ENCODE measurements at places on chromosomes 5 and 9.

DNA sequence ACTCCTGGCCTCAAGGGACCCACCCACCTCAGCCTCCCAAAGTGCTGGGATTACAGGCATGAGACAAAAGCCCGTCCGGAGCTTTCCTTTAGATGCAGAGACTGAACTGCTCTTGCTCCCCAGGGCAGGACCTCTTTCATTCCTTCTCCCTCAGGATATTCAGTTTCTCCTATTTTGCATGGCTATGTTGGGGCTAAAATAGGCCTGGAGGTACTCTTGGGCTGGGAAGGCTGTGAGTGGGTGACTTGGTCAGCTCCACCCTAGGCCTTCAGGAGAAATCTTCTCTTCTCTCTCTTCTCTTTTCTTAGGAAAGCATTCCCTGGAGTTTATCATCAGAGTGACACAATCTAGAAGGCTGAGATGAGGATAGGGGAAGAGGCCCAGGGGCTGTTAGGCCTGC lies 126.4 kb downstream of the LRRC70 start:
- DNase-seq = no peak

GRCh38 chr9:79759460-79759859 lies 187.7 kb downstream of the TLE4 start:
- no peak for DNase-seq

DNA sequence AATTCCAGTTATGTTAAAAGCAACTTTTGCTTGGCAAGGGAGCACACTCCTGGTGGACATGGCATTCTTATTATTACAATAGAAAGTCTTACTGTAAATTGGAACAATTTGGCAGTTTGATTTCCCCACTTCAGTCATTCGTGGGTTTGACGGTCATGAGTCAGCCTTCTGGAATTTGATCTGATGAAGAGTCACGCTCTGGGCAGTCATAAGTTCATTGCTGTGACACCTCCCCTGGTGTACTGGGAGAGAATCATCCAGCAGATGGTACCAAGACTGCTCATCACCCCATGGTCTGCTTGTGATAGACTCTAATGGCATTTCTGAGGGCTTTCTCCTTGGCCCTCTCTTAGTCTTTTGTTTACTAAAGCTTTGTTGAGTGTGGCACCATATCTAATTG lies 53.8 kb downstream of the GLRA1 start:
- no peak for DNase-seq

- no peak for DNase-seq
Observed at GRCh38 chr9:29348999-29349398, 1775.7 kb upstream of the C9orf72 start.

DNA sequence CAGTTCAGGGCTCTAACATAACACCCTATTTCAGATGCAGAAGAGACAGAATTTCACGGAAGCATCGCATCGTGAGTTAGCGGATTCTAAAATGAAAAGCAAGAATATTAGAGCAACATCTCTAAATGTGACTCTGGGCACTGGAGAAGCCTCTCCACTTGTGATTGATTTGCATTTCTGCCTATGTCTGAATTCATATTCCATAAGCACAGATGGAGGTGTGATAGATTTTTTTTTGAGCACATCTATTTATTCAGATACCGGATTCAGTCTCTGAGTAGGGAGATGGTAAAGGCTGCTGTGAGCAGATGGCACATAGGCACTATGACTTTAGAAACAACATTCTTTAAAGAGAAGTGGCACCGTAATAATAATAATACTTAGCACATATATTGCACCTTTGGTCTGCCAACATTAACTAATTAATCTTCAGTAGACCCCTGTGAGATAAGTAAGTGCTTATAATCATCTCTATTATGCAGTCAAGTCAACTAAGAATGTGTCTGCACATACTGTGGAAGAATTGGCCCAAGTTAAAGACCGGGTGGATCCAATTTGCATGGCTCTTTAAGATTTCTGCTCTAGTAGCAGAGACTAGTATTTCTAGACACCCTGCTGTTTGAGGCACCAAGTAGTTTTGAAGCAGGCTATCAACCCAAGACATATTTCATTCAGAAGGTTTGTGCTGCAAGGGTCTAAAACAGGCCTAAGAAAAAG lies 685.0 kb downstream of the CETN3 start:
- DNase-seq = no peak

GRCh38 chr5:176789873-176790615 lies 20.3 kb upstream of the UNC5A start:
- DNase-seq = no peak

- no peak for DNase-seq
Observed at GRCh38 chr9:129146441-129146941, 31.6 kb downstream of the IER5L start.

DNA sequence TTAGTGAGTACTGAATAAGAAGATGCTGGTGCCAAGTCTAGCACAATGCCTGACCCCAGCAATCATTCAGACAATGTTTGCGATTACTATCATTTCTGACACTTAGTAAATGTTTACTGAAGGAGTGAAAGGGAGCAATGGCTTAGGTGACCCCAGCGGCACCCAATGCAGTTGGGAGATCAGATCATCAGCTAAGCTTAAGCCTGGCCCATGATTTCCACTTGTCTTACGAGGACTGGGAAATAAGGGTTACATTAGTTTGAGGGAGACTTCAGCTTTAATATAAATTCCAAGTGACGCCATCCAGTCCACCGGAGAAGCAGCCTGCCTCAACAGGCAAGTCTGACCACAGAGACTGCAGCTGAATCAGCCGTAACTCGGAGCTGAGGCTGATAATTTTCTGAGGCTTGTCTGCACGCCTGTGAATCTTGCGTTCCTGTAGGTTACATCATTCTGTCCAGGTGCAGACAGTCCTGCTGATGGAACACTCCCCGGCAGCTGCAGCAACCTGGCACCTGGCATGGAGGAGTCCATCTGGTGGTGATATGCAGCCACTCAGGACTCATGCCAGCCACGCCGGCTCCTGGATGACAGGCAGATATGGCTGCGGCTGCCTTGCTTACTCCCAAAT lies 34.9 kb upstream of the FGF1 start:
- no peak for DNase-seq

DNA sequence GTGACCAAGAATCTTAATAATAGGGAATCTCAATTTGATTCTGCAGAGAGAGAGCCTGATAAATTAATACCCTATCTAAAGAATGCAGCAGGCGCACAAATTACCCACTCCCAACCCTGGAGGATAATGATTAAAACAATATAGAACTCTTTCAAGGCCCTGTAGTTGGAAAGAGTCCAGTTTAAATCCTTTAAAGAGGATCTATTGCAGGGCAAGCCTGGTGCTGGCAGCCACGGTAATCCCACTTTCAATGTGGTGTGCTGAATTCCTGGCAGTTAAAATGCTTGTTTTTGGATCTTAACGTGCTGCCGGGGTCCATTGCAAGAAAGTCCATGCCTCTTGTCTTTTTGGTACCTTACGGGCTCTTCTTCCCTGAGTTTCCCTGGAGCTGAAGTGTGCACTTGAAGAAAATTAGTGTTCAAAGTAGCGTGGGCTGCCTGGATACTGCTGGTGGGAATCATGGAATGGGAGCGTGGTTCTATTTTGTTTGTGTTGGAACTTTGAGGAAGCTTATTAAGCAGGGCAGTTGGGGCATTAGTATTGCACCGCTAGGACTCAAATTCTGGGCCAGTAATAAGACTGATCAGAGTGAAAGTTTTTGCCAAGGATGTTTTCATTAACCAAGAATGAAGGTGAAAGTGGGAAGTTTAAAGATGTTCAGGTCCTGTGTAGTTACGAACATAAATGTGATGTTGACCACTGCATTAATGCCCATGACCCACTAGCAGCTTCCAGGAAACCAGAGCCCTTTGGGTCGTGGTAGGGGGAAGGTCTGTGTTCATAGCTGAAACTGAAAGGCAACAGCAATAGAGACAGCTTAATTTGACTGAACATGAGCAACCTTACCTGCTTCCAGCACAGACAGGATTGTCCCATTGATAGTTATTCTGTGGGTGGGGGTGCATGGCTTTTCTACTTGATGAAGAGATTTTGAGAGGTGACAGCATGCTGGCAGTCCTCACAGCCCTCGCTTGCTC lies 20.8 kb downstream of the MARCHF6 start:
- no peak for DNase-seq

GRCh38 chr5:163916861-163917260 lies 411.4 kb downstream of the MAT2B start:
- no peak for DNase-seq

GRCh38 chr5:91850031-91850430 lies 466.9 kb upstream of the ARRDC3 start:
- DNase-seq = no peak

DNA sequence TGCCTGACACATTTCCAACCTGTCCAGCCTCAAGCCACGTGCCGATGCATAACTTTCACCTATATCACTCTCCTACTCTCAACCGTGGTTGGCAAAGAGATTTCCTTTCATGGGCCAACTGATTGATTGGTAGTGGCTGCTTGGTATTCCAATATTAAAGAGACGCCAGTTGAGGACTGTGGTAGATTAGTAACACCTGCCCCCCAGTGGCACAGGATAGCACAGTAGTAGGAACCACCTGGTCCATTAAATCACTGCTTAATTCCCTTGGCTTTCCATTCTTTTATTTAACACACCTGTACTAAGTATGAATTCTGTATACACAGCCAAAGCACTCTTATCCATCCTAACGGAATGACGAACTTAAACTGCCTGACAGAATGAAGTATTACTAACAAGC lies 19.1 kb upstream of the FOXB2 start:
- DNase-seq = no peak

- DNase-seq = no peak
Observed at GRCh38 chr5:72611118-72611730, 104.0 kb upstream of the ZNF366 start.

- no peak for DNase-seq
Observed at GRCh38 chr5:133701871-133702270, 89.5 kb upstream of the FSTL4 start.

DNA sequence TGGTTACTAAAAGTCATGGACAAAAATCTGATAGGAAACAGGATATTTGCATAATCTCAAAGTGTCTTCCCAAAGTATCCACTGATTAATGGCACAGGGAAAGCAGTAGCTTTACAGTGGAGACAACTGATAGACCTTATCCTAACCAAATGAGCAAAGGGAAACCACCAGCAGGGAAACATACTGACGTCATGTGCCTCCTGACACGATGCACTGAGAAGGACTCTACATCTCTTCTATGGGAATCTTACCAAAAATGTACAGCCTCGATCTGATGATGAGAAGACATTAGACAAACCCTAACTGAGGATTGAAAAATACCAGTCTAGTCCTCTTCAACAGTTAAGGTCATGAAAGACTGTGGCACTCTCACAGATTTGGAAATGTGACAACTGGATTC lies 166.2 kb downstream of the INSYN2B start:
- DNase-seq = no peak

- DNase-seq = no peak
Observed at GRCh38 chr5:34043099-34043876, at the start of gene C1QTNF3. TSS of gene C1QTNF3 (minus strand) at chr5:34043213. CDS start at chr5:34043125, 88 bp downstream.

DNA sequence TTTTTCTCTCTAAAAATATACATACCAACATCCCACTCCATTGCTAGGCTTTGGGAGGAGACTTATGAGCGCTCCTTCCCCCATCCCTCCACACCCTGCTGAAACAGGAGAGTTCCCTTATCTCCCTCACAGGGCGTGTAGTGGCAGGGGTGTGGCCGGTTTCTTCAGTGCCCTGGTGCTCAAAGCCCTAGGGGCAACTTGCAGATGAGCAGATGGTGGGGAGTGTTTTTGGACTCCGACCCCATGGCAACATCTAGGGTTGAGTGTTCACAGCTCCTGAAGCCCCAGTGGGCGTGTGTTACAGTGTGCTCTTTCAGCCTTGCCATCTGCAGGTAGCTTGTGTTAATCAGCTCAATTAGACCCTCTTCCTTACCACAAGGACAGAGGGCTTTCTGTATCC lies 409.5 kb downstream of the MAT2B start:
- no peak for DNase-seq

DNA sequence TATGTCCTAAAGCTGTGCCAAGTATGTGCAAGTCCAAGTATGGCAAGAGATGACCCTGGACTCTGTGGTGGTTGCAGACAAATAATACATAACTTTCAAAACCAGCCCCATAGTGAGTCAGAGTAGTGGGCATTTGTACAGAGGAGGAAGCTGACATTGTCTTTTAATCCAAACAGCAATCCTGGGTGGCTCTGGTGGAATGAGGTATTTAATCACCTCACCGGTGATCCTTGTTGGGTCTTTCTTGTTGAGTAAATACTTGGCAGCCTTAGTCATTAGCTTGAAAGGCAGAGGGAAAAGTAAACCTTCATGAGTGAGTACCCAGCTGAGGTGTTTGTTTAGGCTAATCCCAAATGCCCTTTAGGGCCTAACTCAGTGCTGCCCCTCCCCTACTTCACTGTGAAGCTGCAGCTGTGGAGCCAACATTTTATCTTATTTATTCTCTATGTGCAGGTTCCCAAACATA lies 148.7 kb upstream of the SLC12A2 start:
- no peak for DNase-seq

DNA sequence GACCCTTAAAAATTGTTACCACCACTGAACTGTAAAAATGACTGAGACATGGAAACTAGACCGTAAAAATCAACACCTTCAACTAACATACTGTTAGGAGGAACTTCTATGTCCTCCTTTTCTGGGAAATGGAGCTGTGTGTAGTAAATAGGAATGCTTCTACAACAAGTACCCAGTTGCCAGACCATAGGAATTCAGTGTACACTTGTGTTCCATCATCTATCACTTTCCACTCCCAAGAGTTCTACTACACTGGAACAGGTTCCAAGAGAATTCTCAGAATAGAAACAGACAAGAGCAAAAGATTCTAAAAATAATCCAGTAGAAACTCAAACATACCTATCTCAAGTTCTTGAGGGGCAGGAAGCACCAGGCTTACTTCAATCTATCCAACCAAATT lies 23.6 kb downstream of the UBAP2 start:
- DNase-seq = no peak

DNA sequence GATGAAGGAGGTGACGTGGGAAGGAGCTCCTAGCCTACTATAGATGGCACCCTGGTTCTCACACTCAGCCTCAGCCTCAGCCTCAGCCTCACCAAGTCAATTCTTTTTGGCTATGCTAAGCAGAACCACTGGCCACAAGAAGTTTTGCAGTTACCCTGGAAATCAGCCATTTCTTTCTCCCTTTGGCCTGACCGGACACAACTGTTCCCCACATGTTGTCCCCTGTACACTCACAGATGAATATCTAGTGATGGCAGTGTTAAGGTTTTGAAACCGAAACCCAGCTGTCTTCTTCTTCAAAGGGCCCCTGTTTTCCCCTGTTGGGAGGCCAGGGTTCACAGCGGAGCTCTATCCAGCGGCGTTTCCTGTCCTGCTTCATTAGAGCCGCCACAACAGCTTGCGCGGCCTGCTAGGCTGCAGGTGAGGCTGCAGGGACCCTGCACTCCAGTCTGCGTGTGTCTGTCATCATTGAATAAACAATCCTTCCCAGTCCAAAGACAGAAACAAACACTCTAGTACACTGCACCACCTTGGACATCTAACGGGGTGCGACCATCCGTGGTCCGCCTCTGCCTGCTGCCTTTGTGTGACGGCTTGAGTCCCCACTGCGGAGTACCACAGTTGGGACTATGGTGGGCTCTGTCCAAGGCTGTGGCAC lies 250.5 kb downstream of the DENND1A start:
- DNase-seq = no peak

Data from stimulated activated CD4-positive, alpha-beta T cell treated with anti-CD3 and anti-CD28 coated beads, Interleukin-1b, Interleukin-23, amount 100 ng/mL, for 1 hour (primary cell).